Stimulated activated CD4-positive, alpha-beta T cell treated with anti-CD3 and anti-CD28 coated beads, Interleukin-4, amount 100 ng/mL, for 1 hour (primary cell): ENCODE measurements at places on chromosomes 13 and 19.

GRCh38 chr13:62357887-62358645 is 942.4 kb upstream of the PCDH20 start:
- no peak for DNase-seq

DNA sequence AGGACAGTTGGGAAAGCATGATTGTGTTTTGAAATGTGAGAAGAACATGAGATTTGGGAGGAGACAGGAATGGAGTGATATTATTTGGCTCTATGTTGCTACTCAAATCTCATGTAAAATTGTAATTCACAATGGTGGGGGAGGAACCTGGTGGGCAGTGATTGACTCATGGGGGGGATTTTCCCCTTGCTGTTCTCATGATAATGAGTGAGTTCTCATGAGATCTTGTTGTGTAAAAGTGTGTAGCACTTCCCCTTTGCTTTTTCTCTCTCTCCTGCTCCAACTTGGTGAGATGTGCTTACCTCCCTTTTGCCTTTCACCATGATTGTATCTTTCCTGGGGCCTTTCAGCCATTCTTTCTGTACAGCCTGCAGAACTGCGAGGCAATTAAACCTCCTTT is 1261.0 kb upstream of the ATXN8OS start:
- no peak for DNase-seq

GRCh38 chr13:43544011-43544410 is 242.8 kb downstream of the ENOX1 start:
- DNase-seq = no peak

DNA sequence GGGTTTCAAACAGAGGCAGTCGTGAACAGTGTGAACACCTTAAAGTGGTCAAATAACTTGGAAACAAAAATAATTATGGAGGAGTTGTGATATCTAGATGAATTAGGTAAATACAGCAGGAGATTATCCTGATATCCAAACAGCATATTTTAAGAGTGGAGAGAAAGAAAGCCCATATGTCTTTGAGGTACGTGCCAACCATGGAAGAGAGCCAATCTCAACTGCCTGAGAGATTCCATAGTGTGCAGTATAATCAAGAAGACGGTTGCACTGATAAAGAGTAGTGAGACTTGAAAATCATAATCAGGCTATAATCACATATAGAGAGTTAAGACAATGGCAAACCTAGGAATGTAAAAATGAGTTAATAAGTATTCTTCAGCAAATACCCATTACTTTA is 472.8 kb upstream of the SLITRK5 start:
- DNase-seq = no peak

GRCh38 chr13:30191491-30192100 is 115.8 kb downstream of the KATNAL1 start:
- DNase-seq = no peak
